ENCODE measurements at places on chromosomes 5 and 9.
A peak's percentile ranks its signal among the peaks of the same experiment; 100 is the strongest.

DNA sequence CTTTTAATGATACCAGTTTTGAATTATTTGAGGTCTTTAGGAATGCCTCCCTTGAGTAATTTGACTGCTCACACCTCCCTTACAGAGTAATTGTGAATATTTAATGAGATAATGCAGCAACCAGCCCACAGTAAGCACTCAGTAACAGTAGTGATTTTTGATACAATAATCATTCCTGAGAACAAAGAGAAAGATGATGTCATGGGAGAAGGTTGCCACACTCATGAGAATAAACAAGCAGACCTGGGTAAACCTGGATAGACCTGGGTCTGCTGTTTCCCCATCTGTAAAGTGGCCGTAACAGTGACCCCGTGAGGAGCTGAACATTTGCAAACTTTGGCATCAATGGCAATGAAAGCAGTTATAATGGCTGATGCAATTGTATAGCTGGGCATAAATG is 4.2 kb downstream of the C1QTNF2 start:
- no peak for DNase-seq

- no peak for DNase-seq
Measured at GRCh38 chr9:73683862-73684591, 532.4 kb downstream of the ANXA1 start.

DNA sequence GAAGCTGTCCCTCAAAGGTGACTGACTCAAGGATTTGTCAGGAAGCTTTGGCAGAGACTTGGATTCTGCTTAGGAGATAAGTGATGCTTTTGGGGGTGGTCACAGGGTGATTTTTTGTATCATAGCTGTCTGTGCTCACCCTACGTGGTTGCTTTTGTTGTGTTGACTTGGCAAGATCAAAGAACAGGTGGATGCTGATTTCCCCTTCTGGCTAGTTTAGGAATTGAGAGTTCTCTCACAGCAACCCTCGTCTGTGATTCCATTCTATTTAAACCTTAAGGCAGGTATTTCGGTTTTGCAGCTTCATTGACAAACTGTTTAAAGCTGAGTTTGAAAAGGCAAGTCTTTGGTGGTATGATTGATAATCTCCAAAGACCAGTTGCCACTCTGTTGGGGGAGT is 27.2 kb downstream of the ARHGAP26 start:
- no peak for DNase-seq

DNA sequence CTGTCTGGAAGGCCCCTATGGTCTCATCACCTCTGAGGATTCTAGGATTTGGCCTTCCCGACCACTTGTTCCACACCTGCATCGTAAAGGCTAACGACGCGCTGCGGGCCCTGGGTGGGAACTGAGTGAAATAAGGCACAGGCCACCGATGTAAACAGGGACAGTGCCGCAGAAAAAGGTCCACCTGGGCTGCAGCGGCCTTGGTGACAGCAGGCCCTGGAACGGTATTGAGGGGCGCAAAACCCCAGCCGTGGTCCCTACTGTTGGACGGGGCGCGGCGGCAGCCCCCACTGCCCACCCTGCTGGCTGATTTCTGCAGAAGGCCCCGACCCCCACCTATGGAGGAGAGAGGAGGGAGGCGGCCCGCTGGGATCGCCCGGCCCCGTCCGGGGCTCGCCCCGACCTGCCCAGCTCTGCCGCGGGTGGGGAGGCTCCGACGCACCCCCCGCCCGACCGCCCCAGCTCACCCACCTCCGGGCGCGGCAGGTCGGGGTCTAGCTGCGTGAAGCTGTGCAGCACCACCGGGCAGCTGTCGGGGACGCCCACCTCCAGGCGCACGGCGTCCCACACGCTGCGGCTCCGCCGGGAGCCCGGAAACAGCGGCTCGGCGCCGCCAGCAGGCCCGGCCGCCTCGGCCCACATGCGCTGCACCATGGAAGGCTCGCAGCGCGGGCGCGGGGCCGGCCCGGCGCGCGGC is 391 bp downstream of the RALGDS start:
- DNase-seq: no peak

DNA sequence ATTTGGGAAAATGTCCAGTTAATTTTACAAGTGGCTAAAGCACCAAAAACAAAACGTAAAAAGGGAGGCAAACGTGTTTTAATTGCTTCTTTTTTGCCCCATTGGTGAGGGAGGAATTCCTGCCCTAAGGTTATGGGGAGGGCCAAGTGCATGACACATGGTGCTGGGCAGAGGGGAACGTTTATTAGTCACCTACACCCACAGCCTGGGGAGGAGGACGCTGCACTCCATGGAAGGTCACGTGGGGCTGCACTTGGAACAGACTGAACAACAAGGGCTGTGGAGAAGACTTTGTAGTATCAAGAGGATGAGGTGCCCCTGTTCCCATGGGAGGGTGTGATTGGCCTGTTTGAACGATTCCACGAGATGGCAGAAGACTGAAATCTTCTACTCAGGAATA is 13.7 kb upstream of the ADAMTS16 start:
- peak; percentile 33 for DNase-seq

- DNase-seq: no peak
Measured at GRCh38 chr9:20872340-20872977, 159.0 kb downstream of the HACD4 start.
